ENCODE measurements at places on chromosomes 4 and X. TPM values are rescaled to one million over a fixed set of nuclear protein-coding genes. Genes with fewer than 3 reads are reported as not detected.

DNA sequence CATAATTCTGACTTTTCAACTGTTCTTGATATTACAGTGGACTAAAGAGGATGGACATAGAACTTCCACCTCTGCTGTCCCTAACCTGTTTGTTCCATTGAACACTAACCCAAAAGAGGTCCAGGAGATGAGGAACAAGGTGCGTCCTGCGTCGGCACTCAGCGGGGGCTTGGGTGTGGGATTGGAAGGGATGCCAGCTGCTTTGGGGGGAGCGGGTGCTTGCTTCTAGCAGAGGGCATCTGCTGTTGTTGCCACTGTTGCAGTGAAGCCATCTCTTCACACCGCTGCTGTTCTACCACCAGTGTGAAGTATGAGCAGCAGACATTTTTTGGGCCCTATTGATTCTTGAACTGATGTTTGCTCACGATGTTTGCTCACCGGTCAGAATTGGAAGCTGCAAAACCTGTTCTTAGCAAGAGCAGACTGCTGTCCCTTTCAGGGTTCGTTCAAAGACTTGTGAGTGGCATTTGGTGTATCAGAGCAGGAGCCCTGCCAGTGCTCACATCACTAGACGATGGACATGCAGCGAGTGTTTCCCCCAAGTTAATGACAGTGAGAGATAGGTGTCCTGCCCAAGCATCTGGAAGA lies 55.4 kb downstream of the NOP14 start:
- DNase-seq = no peak
- H3K4me1 ChIP-seq = no peaks in the 10 kb centered on the region
- peaks cover 31% of the 10 kb centered on the region for H3K36me3 ChIP-seq
- no peak overlapping the region for H3K27ac ChIP-seq

DNA sequence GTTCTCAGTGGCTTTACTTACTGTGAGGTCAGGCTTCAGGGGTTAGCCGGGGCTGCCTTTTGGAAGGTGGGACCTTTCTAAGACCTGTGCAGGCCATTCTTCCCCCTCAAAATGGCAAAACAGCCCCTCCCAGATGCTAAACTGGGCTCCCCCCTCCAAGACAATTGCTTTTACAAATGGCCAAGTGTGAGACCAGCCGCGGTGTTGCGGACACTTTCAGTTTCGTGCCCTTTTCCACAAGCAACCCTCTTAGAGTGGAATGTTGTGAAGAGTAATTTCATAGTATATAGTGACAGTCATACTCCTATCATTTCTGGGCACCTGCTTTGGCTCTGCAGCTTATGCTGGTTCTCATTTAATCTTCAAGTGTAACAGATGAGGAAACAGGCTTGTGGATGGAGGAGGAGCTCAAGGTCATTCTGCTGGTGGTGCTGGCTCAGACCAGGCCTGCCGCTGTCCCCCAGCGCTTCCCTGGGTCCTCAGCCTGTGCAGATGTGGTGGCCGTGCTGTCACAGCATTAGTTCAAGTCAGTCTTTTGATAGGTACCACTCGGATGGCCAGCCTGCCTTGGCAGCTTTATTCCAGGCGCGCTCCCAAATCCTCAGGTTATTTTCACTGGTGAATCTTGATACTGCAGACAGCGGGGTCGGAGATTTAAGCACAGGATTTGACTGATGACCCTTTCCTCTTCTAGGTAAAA lies 55.0 kb upstream of the TADA2B start:
- peak overlapping the region; percentile 99 for H3K4me3 ChIP-seq
- no peak for DNase-seq
- no peaks in the 10 kb centered on the region for H3K27me3 ChIP-seq
- H3K4me1 ChIP-seq = peaks cover 4% of the 10 kb centered on the region

DNA sequence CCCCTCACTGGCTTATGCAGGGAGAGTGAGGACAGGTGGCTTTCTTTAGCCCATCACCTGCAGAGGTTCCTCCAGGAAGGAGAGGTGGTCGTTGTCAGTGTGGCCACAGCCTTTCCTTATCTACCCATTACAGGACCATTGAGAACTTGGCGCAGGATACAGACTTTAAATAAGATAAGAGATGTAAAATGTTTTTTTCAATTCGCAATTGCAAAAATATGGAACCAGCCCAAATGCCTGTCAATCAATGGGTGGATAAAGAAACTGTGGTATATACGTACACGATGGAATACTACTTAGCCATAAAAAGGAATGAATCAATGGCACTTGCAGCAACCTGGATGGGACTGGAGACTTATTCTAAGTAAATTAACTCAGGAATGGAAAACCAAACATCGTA lies 6.9 kb upstream of the RNF175 start:
- DNase-seq = no peak
- H3K27ac ChIP-seq = no peak overlapping the region
- H3K4me3 ChIP-seq = no peak overlapping the region

GRCh38 chr4:185276036-185276435 lies 66.6 kb downstream of the SNX25 start:
- H3K4me1 ChIP-seq = peaks cover 10% of the 10 kb centered on the region
- DNase-seq = no peak

The GABRQ gene
- 0.30 TPM for total RNA-seq

DNA sequence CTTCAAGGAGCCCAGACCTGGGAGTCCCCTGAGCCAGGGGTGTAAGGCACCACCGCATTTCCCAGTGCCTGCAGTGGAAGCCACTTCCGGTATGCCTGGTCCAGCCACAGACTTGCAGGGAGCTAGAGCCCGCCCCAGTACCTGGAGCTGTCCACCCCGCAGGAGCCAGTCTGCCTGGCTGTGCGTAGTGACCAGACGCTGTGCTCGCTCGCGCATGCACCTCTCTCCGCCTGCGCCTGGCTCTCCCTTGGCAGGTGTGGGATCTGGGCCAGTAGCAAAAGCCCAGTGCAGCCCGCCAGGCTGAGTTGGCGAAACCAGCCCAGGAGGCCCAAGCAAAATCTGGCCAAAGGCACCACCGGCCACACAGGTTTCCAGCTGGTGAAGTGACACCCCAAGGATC lies 973.7 kb upstream of the AGA start:
- DNase-seq = no peak
- H3K27me3 ChIP-seq = no peaks in the 10 kb centered on the region
- no peak overlapping the region for H3K4me3 ChIP-seq
- H3K36me3 ChIP-seq = no peaks in the 10 kb centered on the region
- no peak overlapping the region for H3K27ac ChIP-seq
- H3K4me1 ChIP-seq = no peaks in the 10 kb centered on the region

DNA sequence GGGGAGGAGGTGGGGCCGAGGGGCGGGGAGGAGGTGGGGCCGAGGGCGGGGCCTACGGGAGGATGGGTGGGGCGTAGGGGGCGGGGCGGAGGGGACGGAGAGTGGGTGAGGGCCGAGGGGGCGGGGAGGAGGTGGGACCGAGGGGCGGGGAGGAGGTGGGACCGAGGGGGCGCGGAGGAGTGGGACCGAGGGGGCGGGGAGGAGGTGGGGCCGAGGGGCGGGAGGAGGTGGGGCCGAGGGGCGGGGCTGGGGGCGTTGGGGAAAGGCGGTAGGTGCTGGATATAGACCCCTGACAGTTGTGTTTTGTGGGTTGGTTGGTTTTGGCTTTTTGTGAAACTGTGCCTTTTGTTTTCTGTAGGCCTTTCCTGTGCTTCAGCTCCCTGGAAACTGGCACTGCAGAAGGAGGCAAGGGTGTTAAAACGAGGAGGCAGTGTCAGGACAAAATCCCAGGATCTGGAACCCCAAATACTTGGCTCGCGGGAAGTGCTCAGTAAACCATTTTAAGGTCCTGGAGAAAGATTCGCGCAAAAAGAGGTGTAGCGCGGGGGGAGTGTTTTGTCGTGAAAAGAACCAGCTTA lies 580 bp upstream of the MMGT1 start:
- peak overlapping the region; percentile 49 for H3K4me3 ChIP-seq
- peak; percentile 79 for DNase-seq
- H3K27me3 ChIP-seq = no peaks in the 10 kb centered on the region

The LUZP4 gene
- not detected for total RNA-seq

All from SJCRH30 (cell line).